ENCODE measurements at places on chromosomes 12 and 14. TPM values are rescaled to one million over a fixed set of nuclear protein-coding genes. Genes with fewer than 3 reads are reported as not detected.

The KRT6A gene
- total RNA-seq: 5.9 TPM

The TMEM63C gene
- total RNA-seq: 7.8 TPM

The NYNRIN gene
- 10.5 TPM for total RNA-seq

The FGF23 gene
- not detected for total RNA-seq

The NKX2-1 gene
- total RNA-seq: not detected

The B4GALNT3 gene
- total RNA-seq: 16.3 TPM

The IL22 gene
- not detected for total RNA-seq

The CFAP73 gene
- total RNA-seq: 0.57 TPM

The AP4S1 gene
- total RNA-seq: 6.1 TPM

The SLC39A2 gene
- total RNA-seq: 1.7 TPM

The CACNA2D4 gene
- total RNA-seq: 9.4 TPM

The TAS2R43 gene
- total RNA-seq: 3.6 TPM

The SLC7A8 gene
- total RNA-seq: 143 TPM

The MRPS35 gene
- total RNA-seq: 69.6 TPM

All from prostate gland (tissue), 2 donors.